Immature natural killer cell (primary cell): ENCODE measurements at places on chromosomes 6 and 20. TPM values are rescaled to one million over a fixed set of nuclear protein-coding genes. Genes with fewer than 3 reads are reported as not detected.

DNA sequence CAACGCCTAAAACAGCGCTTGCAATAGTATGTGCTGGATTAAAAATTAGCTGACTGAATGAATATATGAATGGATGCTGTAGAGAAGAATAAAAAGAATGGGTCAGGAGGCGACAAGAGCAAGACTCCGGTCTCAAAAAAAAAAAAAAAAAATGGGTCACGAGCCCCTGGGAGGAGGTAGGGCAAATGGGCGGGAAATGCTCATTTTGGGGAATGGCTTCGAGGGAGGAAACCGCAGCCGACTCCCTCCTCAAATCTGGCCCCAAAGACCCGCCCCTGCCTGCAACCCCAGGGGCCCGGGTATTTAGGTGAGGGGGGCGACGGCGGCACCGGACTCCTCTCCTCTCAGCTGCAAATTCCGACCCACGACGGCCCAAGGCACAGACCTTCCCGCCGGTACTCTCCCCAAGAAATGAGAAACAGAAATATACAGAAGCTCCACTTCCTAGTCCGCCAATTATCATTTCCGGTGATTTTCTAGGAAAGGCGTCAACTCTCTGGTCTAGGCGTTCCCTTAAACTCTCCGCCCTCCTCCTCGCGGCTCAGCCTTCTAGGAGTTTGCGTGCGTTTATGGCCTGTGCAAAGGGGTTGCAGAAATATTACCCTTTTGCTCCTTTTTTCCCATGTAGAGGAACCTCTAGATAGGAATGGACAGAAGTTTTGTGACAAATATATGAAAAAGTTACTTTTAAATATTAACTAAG lies at the start of gene ZNF311:
Gene ZNF311 (minus strand): TSS at position 133 of the 703 bp plus-strand sequence. CDS start 1,361 bp downstream, outside the sequence.
- DNase-seq: no peak
- no peaks in the 10 kb centered on the region for H3K36me3 ChIP-seq
- H3K4me3 ChIP-seq: peak within 1 kb of the TSS; percentile 89

The MAP1LC3A gene
- 0.74 TPM for polyA plus RNA-seq

The AGPAT1 gene
- polyA plus RNA-seq: 14.9 TPM

GRCh38 chr20:55239269-55239668 lies 763.9 kb downstream of the DOK5 start:
- DNase-seq: no peak
- peaks cover 2% of the 10 kb centered on the region for H3K27me3 ChIP-seq
- no peaks in the 10 kb centered on the region for H3K36me3 ChIP-seq
- H3K27ac ChIP-seq: no peak overlapping the region

The TRIM15 gene
- polyA plus RNA-seq: not detected

The PTCHD4 gene
- polyA plus RNA-seq: not detected

The PFDN4 gene
- polyA plus RNA-seq: 93.9 TPM
